ENCODE measurements at places on chromosomes 4 and X.

DNA sequence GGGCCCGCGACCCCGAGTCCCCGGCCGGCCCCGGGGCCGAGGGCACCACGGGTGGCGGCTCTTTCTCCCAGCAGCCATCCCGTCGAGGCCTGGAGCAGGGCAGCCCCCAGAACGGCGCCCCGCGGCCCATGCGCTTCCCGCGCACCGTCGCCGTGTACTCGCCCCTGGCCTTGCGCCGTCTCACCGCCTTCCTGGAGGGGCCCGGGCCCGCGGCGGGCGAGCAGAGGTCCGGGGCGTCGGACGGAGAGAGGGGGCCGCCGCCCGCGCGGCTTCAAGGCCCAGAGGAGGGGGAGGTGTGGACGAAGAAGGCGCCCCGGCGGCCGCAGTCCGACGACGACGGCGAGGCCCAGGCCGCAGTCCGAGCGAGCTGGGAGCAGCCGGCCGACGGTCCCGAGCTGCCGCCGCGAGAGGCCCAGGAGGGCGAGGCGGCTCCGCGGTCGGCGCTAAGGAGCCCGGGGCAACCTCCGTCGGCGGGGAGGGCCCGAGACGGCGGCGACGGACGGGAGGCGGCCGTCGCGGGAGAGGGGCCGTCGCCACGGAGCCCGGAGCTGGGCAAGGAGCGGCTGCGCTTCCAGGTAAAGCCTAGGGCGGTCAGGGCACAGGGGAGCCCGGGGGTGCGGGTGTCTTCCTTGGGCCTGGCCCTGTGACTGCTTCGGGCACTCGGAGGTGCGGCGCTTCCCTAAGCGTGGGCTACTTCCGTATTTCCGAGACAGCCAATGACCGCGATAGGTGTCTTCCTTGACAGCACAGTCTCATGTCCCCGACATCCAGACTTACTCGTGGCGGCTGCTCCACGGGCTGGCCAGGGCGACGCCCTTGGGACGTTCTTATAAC, 845 bp downstream of the ZAR1 start:
- no peak for DNase-seq

DNA sequence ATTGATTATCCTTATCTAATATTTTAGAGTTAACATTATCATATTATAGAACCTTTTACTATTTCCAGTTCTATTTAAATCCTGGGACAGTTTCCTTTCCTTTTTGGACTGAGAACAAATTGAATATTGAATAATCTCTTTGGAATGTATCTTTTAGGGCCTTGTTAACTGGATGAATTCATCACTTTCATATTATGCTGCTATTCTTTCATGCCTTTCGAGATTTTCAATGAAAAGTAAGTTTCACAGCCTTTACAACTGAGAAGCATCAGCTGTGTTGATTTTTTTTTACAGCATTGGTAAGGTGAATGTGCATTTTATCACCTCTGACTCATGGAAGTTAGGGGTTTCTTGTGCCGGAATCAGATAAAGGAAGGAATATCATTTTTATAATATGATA, 39.6 kb downstream of the PDLIM5 start:
- no peak for DNase-seq

DNA sequence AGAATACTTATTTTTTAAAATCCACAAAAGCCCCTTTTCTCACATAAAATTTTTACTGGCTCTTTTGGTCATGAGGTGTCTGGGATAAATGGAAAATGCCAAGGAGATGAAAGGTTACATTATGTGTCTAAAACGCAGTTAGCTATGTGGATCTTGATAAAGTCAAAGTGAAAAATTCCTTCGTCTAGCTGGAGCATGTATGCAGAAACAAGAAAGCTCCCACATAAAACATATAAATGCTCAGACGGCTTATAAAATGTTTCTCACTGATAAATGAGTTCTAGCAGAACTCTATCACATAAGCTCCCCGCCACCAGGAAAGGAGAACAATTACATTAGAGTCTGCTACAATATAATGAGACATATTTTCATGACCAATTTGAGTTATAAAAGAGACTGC, 83.8 kb downstream of the TBC1D9 start:
- DNase-seq, result no peak

DNA sequence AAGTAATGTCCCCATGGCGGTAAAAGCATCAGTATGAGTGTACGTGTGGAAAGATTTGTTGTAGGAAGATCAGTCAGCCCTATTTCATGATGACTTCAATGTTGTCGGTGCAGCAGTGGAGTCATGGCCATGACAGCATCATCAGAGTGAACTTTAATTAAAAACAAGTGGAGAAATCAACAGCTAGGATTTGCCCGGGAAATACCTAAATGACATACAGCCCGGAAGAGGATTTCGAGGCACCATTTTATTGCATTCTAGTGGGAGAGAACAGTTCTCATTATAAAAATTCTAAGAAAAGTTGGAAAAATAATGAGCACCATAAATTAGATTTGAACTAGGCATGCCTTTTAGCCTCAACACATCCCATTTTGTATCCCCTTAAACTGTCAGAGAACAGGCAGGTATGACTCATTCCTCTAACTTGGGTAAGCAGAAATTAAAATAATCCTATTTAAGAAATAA, 170.1 kb downstream of the SHROOM3 start:
- DNase-seq, result no peak

DNA sequence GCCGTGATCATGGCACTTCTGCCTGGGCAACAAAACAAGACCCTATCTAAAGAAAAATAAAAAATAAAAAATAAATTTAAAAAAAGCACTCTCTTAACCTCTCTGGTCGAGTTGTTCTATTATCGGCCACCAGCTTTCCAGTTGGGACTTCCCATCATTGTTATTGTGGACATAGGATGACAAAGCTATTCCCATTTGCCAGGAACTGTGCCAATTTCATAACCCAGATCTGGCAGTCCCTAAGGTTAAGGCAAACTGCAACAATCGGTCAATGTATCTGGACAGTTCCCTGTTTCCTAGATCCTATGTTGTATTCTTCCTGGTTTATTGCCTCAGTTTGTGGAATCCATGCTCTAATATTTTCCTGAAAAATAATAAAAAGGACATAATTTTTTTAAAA, 17.8 kb upstream of the ANXA5 start:
- no peak for DNase-seq

- DNase-seq, result no peak
Measured at GRCh38 chr4:152427981-152428380, 107.9 kb downstream of the FBXW7 start.

GRCh38 chrX:141811438-141811837, 26.7 kb upstream of the MAGEC3 start:
- DNase-seq, result no peak

GRCh38 chr4:97411356-97411755, 731.9 kb downstream of the STPG2 start:
- no peak for DNase-seq

DNA sequence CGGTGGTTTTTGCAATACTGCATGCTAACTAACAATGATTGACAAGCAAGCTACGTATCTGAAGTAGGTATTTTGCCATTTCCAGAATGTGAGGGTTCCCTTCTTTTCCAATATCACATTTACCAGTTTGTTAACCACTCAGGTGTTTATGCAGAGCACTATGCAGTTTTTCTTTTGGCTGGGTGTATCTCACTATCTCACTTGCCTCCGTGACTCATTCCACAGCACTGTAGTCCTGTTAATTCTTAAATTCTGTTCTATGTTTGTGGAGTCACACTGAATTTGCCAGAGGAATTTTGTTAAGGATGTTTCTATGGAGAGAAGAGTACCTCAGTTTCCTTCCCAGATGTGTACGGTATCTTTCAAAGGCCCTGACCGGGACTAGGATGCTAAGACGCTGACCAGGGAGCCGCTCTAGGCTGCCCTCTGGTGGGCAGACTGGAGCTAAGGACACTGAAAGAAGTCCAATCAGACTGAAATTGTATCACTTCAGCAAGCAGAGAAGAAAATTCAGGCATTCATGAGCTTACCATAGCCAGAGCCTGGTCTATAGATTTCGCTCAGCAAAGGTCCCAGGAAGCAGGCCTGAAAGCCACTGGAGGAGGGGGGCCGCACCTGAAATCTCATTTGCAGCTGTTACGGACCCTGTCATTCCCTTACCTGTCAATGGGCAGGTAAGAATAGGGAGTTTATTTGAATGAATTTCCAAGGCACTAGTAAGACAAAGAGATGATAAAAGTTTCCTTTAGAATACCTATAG, 388.4 kb upstream of the SPOCK3 start:
- no peak for DNase-seq

- DNase-seq, result no peak
Measured at GRCh38 chr4:39792529-39792928, 94.6 kb downstream of the UBE2K start.

DNA sequence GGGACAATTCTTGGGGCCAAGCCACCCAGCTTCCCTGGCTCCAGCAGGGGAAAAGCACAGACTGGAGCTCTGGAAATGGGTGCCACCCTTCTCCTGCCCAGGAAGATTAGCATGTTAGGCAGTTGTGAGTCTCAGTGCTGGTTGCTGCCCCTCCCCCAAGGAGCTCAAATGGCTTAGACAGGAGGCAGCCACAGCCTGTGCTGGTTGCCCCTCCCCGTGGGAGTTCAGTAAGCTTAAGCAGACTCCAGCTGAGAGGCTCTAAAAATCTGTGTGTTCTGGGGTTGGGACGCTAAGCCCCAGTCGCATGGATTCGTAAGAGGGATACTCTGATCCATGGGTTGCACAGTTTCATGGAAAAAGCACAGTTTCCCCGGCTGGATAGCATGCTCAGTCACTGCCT, 92.7 kb upstream of the NDST3 start:
- no peak for DNase-seq

DNA sequence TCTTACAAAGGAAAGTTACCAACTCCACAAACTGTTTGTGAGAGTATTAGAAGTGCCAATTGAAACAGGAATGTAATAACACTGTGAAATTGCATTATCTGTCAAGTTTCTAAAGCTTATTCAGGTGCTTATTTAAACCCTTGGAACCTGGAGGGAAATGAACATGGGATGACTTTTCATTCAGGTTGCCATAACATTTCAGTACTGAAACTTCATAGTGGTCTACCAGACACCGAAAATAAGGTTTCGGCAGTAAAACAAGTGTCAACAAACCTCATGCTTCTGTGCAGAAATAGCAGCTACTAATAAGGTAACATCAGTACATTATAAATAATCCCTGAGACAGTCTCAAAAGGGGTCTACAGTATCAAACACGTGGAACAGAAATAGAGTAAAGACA, 890.7 kb upstream of the INTU start:
- no peak for DNase-seq

DNA sequence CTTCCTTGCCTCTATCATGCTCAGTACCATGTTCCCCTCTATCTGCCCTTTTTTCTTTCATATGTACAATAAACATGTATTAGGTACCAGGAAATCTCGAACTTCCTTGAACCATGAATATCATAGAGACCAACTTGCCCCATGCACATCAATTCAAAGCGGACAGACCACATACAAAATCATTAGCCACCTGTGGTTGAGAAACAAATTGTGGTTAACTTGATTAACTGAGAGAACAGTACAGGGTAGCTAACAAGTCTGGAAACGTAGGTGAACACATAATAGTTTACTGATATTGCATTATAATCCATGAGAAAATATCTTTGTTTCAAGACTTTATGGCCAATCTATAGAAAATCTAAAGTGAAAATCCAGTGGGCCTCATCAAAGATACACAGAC, 8.2 kb downstream of the CASP3 start:
- DNase-seq, result no peak

- DNase-seq, result no peak
Measured at GRCh38 chrX:106220177-106220576, 52.1 kb downstream of the PWWP3B start.

DNA sequence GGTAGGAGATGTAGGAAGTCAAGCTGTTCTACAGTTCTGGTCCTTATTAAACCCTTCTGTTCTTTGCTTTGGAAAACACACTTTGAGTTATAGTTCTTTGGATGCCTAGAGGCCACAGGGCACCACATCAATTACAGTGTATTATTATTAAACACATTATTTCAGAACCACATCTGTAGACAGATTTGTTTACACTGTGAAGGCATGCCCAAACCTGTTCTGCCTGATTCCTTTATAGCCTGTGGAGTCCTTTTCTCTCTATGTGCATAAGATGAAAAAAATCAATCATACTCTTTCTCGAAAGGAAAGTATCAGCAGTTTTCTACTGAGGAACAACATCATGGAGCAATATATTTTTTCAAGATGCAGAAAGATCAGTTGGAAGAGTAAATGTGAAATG, 371.3 kb upstream of the INTU start:
- DNase-seq, result no peak

- DNase-seq, result no peak
Measured at GRCh38 chr4:76250962-76251361, 559 bp upstream of the FAM47E start.

GRCh38 chrX:113906168-113906567, 677.7 kb upstream of the HTR2C start:
- DNase-seq, result no peak

- no peak for DNase-seq
Measured at GRCh38 chr4:185149392-185149791, 6.3 kb downstream of the SLC25A4 start.

DNA sequence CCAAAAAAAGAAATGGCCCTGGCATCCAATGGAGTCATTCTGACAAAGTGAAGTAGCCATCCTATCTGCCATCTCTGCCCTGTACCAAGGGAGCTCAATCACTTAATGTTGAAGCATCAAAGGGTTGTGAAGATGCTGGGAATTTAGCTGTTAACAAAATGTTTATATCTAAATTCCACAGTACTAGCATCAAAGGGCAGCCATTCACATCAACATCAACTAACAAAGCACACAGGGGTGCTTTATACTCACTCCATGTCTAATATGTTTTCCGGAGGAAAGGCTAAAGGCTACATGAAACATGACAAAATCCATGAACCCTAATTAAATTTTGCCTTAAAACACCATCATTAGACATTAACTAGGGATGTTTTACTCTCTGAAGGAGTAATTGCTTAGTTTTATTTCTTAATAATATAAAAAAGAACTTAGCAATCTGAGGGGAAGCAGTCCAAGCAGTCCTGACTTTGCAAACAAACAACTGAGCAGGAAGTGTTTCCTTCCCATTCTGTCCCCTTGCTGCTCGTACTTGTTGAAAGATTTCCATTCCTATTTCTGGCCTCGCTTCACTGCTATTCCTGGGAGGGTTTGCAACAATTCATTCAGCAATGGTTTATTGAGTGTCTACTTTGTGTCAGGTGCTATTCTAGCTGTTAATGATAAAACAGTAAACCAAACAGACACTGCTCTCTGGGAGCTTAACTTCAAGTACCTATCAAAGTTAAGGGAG, 208.6 kb upstream of the SLC7A11 start:
- no peak for DNase-seq

GRCh38 chr4:6307891-6308290, 38.2 kb downstream of the WFS1 start:
- DNase-seq, result no peak

DNA sequence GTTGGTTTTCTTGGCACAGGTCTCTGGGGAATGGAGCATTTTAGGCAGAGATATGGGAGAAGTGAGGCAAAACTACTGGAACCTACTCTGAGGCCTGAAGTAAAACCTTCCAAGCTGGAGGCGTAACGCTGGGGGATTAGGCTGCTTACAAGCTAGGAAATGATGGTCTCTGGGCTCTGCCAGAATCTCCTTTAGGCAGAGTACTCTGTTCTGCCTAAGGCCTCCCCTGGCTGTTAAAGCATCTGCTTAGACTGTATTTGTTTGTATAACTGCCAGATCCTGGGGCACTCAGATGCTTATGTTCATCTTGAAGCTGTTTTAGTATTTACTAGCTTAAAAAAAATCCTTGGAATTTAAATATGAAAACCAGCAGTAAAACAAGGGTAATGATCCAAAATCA, 822.2 kb downstream of the RPA4 start:
- DNase-seq, result no peak

GRCh38 chrX:120274145-120274544, 23.5 kb downstream of the ZBTB33 start:
- DNase-seq, result no peak

GRCh38 chr4:146932116-146932515, 13.5 kb downstream of the TTC29 start:
- no peak for DNase-seq

All from NCI-H2029 treated with DMSO at 0.1 percent for 48 hours (cell line).